ENCODE measurements at places on chromosomes 1 and 21.
A peak's percentile ranks its signal among the peaks of the same experiment; 100 is the strongest.

DNA sequence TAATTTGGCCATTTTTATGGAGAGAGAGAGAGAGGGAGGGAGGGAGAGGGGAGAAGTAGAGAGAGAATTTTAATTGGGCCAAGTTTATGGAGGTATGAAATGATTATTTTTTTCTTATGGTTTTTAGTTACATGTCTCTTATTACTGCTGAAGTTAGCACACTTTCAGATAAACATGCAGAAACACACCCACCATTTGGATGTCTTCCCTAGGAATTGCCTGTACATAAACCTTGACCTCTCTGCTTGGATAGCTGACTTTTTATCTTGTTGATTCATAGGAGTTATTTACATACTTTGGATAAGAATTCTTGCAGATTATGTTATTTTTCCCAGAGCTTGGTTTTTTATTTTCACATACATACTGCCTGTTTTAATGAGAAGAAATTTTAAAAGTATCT lies 310.2 kb upstream of the ADAMTS5 start:
- no peak for DNase-seq

DNA sequence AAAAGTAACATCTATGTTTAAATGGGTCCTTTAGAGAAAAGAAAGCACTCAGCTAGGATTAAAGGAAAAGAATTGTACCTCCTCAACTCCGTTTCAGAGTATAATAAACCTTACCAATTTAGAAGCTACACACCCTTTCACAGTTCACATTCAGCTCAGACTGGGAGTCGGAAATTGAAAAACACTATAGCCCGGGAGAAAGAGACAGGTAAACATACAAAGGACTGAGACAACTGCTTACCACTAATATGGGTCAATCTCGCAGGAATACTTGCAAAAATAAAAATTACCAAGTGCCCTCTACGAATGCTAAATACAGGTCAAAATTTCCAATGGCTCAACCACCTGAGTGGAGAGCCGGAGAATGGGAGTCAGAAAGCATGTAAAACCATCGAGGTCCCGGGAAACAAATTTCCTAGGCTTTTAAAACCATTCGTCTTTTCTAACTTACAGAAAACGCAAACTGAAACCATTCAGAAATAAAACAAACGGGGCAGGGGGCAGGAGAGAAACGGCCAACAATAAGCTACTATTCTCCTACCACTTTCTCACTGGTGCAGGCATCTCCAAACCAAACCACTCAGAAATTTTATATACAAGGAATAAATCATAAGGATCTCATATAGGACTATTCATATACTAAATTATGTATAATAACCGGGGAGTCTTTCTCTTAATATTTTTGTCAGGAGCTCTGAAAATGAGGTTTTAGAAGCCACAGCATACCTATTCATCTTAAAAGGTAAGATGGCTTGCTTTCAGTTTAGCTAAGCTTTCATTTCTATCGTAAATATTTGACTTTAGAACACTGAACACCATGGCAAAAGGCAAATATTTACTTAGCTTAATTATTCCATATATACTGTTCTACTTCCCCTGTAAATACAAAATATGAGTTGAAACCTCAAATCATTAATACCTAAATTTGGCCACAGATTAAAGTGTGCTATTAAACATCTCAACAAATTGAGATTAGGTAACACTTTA lies 136.5 kb downstream of the RERE start:
- no peak for DNase-seq

GRCh38 chr1:24109686-24110475 lies 2.1 kb downstream of the MYOM3 start:
- DNase-seq, result no peak

DNA sequence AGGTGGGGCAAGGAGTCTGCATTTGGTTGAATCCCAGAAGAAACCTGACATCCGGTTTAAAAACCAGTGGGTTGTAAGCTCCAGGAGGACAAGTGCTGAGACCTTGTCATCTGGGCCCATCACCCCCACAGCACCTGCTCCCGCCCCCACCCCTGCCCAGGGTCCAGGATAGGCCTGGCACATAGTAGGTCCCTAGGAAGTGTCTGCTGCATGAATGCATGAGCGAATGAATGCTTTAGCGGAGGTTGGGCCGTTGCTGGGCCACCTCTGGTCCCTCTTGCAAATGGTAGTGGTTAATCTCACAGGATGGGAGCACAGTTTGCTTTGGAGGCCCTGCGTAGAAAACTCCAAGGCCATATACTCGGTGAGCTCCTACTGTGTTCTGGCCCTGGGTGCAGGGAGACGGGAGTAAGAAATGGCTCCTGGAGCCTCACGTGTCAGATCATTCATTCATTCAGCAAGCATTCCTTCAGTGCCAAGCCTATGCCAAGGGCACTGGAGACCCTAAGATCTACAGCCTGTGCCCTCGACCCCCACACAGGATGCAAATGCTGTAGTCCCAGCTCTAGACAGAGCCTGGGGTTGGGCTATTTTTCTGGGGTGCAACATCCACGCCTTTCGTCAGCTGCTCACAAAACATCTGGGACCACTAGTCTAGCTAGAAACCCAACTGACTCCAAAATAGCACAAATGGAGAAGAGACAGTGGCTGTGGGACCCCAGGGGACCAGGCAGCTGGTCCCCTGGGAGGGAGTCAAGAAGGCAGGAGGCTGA lies 28.9 kb downstream of the EPHA2 start:
- no peak for DNase-seq

GRCh38 chr21:42401154-42401553 lies 2.5 kb upstream of the UBASH3A start:
- DNase-seq, result no peak

DNA sequence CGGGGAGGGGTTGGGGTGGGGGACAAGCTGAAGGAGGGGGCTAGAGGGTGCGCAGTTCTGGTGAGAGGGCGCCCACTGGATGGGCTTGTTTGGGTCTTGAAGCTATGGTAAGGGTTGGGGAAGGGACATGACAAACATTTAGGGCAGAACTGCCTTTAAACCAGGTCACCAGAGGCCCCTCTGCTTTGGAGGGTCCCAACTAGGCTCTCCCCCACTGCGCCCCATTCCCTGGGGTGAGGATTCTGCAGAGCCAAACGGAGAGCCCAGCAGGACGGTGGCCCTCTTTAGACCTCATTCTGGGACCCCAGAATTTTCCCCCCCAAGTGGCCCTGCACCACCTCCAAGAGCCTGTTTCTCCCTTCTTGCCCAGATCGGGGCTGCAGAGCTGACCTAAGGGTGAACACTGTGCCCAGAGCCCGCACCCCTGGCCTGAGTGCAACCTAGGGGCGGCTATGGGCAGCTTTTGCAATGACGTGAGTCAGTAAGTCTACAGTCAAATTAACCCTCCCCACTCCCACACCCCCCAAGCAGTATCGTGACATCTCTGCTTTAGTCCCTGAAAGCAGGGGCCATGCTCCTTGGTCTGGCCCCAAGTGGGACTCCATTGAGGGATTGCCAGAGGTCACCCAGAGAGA lies 593.8 kb downstream of the MATN1 start:
- DNase-seq, result no peak

- DNase-seq, result no peak
Measured at GRCh38 chr1:38814444-38814983, 45.1 kb downstream of the RRAGC start.

- no peak for DNase-seq
Measured at GRCh38 chr1:48563021-48563420, 91.0 kb upstream of the SPATA6 start.

- DNase-seq, result no peak
Measured at GRCh38 chr1:17232759-17233661, 15.9 kb upstream of the PADI3 start.

DNA sequence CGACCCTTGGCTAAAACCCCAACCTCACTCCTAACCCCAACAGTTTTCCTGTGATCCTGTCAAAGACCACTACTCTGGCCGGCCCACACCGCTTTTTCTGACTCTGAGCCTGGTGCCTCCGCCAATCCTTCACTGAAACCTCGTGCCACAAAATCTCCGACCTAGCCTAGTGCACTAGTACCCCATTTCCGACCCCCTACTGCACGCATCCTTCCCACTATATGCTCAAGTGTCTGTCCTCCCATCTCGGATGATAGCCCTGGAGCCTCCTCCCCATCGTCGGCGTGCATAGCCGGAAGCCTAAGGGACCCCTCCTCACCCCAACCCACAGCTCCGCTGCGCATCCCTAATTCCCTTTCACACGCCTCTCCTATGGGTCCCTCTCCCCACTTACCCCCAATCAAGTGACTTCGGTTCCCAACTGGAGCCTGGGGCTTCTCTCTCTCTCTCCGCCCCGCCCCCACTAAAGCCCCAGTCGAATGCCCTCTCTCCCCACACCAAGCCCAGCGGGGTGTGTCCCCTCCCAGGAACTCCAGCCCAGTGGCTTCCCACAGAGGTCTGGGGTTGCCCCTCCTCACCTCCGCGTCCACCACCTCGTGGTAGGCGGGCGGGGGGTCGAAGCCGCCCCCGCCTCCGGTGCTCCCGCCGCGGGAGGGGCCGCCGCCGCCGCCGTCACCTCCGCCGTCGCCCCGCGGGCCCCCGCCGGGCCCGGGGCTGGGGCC lies 791 bp downstream of the USP24 start:
- DNase-seq, result no peak

DNA sequence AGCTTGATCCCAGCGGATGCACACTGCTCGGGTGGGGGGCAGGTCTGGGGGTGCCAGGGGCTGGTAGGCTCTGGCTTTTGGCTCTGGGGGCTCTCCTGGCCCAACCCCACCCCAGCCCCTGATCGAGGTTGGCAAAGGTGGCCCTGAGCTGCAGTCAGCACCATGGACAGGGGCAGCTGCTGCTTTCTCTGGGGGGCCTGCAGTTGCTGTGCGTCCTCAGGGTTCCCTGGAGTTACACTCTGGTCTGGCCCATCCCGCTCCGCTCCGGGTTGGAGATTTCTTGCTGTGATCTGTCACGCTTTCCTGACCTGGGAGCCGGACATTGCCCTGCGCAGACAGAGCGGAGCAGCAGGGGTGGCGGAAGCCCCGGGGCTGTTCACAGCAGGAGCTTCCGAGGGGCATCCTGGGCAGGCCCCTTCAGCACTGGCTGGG lies 8.0 kb upstream of the PLCH2 start:
- DNase-seq, result no peak

GRCh38 chr1:5830771-5831599 lies 161.2 kb downstream of the NPHP4 start:
- no peak for DNase-seq

GRCh38 chr1:36605942-36606640 lies 123.4 kb upstream of the CSF3R start:
- no peak for DNase-seq

DNA sequence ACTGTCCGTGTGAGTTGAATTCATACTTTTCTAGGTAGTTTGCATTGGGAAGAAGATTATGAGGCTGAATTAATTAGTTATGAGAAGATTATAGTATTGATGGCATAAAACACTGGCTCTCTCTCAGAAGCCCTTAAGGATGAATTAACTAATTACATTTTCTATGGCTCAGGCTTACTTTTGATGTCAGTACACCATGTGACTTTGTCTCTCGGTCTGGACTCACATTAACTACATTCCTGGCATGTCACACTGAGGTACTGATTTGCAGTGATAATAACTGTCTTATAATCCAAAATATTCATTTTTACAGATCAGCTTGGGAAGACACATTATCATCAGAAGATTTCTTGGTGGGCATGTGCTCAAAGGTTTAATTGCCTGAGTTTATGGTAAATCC lies 362.2 kb downstream of the ZP4 start:
- no peak for DNase-seq

DNA sequence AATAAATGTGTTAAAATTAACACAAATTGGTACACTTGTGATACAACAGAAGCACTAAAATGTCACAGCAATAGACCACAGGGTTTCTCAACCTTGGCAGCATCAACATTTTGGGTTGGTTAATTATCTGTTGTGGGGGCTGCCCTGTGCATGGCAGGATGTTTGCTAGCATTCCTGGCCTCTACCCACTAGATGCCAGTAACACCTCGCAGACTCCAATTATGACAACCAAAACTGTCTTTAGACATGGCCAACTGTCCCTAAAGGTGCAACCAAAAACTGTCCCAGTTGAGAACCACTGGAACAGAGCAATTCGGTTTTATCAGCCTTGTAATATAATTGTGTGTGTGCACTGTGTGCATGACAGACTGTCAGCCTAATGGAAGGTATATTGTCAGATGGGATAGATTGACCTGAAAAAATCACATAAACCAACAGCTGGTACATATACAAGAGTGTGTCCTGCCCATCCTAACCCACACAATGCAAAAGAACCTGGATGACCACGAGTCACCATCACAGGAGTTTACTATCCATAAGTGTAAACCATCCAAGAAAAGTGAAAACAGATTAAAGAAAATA lies 13.5 kb upstream of the ERG start:
- peak; percentile 34 for DNase-seq

DNA sequence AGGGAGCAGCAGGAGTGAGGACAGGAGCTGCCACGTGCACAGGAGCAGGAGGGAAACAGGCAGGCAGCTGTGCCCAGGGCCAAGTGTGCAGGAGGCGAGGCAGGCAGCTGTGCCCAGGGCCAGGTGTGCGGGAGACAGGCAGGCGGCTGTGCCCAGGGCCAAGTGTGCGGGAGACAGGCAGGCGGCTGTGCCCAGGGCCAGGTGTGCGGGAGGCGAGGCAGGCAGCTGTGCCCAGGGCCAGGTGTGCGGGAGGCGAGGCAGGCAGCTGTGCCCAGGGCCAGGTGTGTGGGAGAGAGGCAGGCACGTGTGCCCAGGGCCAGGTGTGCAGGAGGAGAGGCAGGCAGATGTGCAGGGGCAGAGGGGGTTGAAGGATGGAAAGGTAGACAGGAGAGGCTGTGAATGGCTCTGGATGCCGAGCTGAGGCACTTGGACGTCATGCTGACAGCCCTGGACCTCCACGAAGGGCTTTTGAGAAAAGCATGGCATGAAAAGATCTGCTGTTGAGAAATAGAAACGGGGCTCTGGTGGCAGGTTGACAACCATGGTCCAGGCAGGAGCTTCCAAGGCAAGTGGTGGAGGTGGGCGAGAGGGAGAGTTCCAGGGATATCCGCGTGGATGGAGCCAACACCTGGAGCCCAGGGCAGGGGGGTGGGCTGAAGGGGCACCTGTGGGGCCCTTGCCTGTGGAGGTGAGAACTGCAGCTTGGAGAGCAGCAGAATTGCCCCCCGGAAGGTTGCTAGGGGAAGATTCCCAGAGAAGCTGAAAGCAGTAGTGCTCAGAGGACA lies 19.1 kb upstream of the NPHP4 start:
- DNase-seq, result no peak

DNA sequence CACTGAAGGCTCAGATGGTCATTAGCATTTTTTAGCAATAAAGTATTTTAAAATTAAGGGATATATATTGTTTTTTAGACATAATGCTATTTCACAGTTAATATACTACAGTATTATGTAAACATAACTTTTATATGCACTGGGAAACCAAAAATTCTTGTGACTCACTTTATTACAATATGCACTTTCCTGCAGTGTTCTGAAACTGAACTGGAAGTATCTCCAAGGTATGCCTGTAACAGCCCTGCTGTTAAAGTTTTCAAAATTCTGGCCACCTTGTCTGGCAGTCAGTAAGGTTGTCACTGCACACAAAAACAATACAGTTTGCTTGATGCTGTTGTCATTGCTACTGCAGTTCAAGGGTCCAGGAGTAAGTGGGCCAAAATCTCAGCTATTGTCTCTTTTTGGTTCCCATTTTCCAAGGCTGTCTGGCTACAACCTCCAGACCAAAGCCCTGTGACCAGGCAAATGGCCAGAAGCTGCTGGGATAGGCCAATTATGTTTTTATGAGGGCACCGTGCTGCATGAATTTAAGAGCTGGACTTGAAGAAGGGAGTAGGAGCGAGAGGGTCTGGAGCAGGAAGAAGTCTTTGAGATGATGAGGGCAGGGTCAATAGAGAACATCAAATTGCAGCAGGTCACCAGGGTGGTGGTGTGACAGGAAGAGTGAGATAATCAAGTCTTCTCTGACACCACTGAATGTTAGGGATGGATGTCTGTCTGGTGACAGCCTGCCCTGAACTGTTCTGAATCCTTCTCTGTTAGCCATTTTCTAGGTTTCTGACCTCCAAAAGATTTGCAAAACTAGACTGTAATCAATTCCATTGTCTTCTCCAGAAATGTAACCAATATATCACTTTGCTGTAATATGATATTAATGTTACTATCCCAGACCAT lies 82.3 kb upstream of the CACHD1 start:
- DNase-seq, result no peak

Measured in HL-60 (cell line).